ENCODE measurements at places on chromosomes 1 and 21.

- no peaks in the 10 kb centered on the region for H3K36me3 ChIP-seq
- H3K4me1 ChIP-seq, result peaks cover 8% of the 10 kb centered on the region
- H3K27me3 ChIP-seq, result no peaks in the 10 kb centered on the region
- peak overlapping the region; percentile 47 for H3K27ac ChIP-seq
- DNase-seq, result peak; percentile 87
- no peak overlapping the region for H3K4me3 ChIP-seq
Observed at GRCh38 chr1:235883261-235883927, 16.7 kb upstream of the LYST start.

- H3K27ac ChIP-seq, result no peak overlapping the region
- H3K4me3 ChIP-seq, result no peak overlapping the region
- no peak for DNase-seq
- no peaks in the 10 kb centered on the region for H3K27me3 ChIP-seq
- no peaks in the 10 kb centered on the region for H3K36me3 ChIP-seq
Observed at GRCh38 chr1:15571266-15571665, 13.6 kb downstream of the AGMAT start.

- H3K4me1 ChIP-seq, result peaks cover 1% of the 10 kb centered on the region
- no peak overlapping the region for H3K27ac ChIP-seq
- H3K27me3 ChIP-seq, result no peaks in the 10 kb centered on the region
- no peaks in the 10 kb centered on the region for H3K36me3 ChIP-seq
- DNase-seq, result no peak
- H3K4me3 ChIP-seq, result no peak overlapping the region
Observed at GRCh38 chr1:3683992-3684391, 31.7 kb downstream of the TP73 start.

GRCh38 chr1:115461526-115461925, 123.5 kb upstream of the NGF start:
- no peaks in the 10 kb centered on the region for H3K27me3 ChIP-seq
- H3K4me3 ChIP-seq, result no peak overlapping the region
- peaks cover 8% of the 10 kb centered on the region for H3K4me1 ChIP-seq
- no peak overlapping the region for H3K27ac ChIP-seq

DNA sequence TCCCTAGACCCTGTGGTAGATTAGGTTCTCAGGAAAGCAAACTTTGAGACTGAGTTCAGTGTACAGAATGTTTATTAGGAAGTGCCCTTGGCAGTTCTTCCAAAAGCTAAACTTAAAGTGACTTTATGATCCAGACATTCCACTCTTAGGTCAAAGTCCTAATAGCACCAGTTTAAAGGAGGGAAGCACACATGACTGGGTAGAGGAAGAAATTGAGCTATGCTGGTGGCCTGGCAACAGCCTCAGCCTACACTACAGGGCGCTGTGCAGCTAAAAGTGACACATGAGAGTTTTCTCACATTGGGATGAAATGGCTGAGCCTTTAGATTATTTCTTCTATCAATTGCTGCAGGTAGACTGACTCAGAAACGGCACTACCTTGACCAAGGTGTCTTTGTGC, 280.4 kb downstream of the BRINP2 start:
- no peak overlapping the region for H3K27ac ChIP-seq
- H3K36me3 ChIP-seq, result no peaks in the 10 kb centered on the region
- no peak for DNase-seq
- H3K4me1 ChIP-seq, result no peaks in the 10 kb centered on the region
- no peak overlapping the region for H3K4me3 ChIP-seq
- H3K27me3 ChIP-seq, result no peaks in the 10 kb centered on the region

DNA sequence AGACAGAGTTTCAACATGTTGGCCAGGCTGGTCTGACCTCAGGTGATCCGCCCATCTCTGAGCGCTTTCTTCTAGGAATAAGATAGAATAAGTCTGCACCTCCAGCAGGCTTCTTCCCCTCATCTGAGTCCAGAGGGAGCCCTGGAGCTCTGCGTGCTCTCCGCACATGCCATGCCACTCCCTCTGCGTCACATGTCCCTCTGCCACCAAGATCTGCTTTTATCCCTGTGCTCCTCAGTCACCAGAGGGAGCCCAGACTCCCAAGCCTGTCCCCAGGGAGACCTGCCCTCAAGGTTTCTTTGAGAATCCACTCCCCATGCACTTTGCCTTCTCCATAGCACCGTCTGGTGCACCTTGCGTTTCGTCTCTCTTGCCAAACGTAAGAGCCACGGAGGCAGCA, 213.0 kb downstream of the CAMTA1 start:
- no peaks in the 10 kb centered on the region for H3K27me3 ChIP-seq
- peaks cover 1% of the 10 kb centered on the region for H3K4me1 ChIP-seq
- no peak overlapping the region for H3K27ac ChIP-seq
- H3K36me3 ChIP-seq, result no peaks in the 10 kb centered on the region
- H3K4me3 ChIP-seq, result no peak overlapping the region

DNA sequence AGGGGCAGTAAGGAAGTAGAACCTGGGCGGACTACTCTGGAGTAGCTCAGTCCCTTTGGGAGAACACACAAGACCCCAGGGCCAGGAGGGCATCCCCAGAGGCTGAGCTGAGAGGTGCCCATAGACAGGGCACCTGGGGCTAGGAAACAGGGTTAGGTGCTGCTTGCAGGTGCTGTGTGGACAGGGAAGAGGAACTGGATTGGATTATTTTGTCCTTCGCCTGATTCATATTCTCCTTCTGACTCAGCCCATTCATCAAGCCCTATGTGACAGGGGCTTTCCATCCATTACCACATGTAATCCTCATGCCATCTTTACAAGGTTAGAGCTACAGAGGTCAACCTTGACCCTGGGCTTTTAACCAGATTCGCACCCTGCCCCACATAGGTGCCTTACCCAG, 183.9 kb downstream of the C1orf94 start:
- no peak overlapping the region for H3K4me3 ChIP-seq
- DNase-seq, result no peak
- no peak overlapping the region for H3K27ac ChIP-seq
- H3K36me3 ChIP-seq, result no peaks in the 10 kb centered on the region

DNA sequence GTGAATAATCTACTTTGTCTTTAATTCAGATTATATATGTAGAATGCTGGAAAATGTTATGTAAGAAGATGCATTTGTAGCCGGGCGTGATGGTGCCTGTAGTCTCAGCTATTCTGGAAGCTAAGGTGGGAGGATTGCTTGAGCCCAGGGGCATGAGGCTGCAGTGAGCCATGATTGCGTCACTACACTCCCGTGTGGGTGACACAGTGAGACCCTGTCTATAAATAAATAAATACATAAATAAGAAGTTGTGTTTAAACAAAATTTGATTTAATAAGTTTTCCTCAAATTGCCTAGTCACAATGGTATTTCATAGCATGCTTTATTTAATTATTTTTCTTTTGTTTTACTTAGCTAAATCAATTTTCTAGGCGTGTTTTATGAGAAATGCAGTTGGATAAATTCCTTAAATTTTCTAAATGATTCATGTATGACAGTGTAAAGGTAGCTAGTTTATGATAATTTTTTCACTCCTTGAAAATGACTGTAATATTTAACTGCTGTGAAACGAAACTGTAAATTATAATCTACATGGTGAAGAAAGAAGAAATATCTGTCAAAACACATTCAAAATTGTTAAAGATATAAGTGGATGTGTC, 232.6 kb downstream of the SRGAP2C start:
- no peaks in the 10 kb centered on the region for H3K27me3 ChIP-seq
- no peaks in the 10 kb centered on the region for H3K4me1 ChIP-seq
- no peak overlapping the region for H3K4me3 ChIP-seq
- no peaks in the 10 kb centered on the region for H3K36me3 ChIP-seq

DNA sequence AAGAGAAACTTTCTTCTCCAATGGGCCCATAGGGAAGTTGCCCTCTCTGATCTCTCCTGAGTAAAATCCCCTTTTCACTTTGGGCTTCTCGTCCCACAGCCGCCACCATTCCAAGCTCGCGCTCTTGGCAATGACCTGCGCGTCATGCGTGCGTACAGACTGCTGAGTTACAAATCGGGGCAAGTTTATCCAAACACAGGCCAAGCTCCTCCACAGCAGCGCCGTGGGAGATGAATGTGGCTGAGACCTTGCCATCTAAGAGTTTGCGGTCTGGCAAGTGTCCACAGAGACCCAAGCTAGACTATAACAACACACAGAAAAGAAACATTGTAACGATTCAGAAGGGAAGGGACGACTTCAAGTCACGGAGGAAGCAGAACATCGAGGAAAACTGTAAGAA, 116.3 kb upstream of the SOD1 start:
- no peaks in the 10 kb centered on the region for H3K36me3 ChIP-seq
- peaks cover 1% of the 10 kb centered on the region for H3K4me1 ChIP-seq
- H3K27ac ChIP-seq, result no peak overlapping the region
- DNase-seq, result no peak

DNA sequence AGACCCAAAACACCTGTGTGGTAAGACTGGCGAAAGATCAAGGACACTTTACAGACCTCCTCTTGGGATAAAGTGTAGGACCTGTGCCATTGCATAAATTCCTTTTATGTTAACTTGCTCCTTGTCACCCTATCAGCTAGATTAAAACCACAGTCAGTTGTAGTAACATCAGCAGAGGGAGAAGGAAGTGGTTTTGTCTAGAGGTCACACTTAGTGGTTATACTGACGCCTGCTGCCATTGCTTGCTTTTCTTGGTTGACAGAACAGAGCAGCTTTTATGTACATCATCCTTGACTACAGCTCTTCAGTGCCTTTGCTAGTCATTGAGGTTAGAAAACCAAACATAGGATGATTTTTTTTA, 101.4 kb downstream of the PBX1 start:
- no peak overlapping the region for H3K4me3 ChIP-seq
- peaks cover 15% of the 10 kb centered on the region for H3K4me1 ChIP-seq
- no peaks in the 10 kb centered on the region for H3K36me3 ChIP-seq
- no peak for DNase-seq

DNA sequence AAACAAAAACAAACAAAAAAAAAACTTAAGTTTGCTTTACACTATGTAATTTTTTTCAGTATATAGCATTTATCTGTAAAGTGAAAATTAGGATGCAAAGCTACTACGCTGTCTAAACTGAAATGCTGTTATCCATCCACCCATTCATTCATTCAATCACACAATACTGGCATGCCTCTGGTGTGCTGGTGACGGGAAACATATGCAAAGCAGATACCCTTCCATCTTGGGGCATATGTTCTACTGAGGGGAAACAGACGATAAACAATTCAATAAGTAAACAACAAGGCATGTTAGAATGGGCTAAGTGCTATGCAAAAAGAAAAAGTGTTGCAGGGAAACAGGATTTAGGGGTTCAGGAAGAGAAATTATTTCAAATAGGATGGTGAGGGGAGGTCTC, 3.2 kb downstream of the CLSTN1 start:
- no peak for DNase-seq
- no peak overlapping the region for H3K27ac ChIP-seq
- H3K27me3 ChIP-seq, result no peaks in the 10 kb centered on the region
- no peaks in the 10 kb centered on the region for H3K4me1 ChIP-seq
- H3K4me3 ChIP-seq, result no peak overlapping the region

DNA sequence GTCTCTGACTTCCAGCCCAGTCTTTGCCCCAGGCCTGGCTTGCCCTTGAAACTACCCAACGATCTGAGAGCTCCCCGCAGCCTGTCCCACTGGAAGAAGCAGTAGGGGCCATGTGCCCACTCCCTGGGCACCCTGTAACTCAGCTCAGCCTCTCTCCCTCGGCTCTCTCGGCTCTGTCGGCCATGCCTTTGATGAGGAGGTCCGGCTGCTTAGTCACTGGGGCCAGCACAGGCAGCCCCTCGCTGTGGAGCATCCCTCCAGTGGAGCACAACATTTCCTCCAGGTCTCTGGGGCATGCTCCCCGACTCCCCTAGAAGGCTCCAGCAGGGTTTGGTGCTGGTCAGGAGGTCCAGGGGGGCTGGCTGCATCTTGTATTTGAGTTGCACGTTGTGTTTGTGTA, 83.3 kb upstream of the DISP3 start:
- no peak for DNase-seq
- no peaks in the 10 kb centered on the region for H3K36me3 ChIP-seq
- H3K27me3 ChIP-seq, result no peaks in the 10 kb centered on the region
- no peak overlapping the region for H3K27ac ChIP-seq

DNA sequence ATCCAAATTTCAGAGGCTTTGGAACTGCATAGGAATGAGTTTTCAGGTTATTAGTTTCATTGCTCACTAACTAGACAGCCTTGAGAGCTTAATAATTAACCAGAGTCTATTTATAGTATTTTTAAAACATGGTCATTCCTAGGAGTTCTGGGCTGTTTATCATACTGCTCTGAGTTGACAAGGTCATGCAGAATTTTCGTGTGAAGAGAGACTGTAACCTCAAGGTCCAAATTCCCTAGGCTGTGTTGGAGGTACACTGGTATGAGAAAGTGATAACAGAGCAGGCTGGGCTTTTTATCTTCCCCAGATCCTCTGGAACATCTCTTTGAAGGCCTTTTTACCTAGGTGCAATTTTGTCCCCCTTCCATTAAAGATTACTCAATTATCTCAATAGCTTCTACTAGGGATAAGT, 736.3 kb downstream of the LTN1 start:
- H3K4me3 ChIP-seq, result no peak overlapping the region
- no peaks in the 10 kb centered on the region for H3K27me3 ChIP-seq
- no peaks in the 10 kb centered on the region for H3K36me3 ChIP-seq
- no peak for DNase-seq

DNA sequence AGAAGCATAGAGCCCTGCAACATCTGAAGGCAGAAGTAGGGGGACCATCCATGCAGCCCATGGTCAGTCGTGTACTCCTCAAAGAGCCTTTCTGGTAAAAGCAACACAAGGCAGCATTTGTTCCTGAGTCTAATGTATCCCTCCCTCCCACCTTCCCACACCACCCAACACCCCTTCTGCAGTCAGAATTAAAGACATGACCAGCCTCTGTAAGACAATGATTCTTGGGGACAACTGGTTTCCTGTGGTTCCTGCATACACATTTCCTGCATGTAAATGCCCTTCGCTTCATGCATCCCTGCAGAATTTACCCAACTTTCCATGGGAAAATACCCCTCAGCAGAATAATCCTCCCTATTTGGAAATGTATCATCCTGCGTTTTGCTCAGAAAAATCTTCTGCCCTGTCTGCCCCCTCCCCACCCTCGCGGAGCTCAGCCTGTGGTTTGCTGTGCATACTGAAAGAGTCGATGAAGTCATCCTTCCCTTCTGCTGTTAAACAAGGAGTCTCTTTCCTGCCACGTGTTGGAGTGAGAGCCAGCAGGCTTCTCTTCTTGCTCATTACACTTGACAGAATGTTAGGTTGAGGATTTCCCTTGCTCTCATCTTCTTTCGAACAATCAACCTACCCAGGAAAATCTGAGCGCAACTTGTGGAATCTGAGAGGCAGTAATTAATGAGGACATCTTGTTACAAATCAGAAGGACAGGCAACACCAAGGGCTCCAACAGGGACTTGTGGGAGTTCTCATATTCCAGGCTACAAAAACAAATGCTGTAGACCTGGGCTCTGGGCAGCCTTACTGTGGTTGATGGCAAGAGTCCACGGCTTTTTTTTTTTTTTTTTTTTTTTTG, 4.7 kb downstream of the TNN start:
- H3K36me3 ChIP-seq, result no peaks in the 10 kb centered on the region
- no peaks in the 10 kb centered on the region for H3K27me3 ChIP-seq
- H3K27ac ChIP-seq, result no peak overlapping the region
- no peak for DNase-seq

DNA sequence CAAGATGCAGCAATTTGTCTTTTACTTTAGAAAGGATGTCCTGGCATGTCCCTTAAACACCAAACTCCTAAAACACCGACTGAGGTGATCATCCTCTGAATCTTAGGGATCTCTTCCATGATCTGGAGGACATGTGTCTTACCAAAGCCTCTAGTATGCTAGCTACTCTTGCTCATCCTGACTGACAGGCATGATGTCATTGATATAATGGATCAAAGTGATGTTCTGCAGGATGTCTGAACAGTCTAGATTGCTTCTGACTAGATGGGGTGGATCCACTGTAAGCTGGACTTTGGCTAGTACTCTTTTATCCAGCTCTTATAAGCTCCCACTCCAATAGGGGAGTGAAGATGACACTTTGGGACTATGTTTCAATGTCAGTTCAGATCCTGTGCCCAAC, 11.3 kb upstream of the CGN start:
- DNase-seq, result no peak
- H3K4me3 ChIP-seq, result no peak overlapping the region
- H3K36me3 ChIP-seq, result no peaks in the 10 kb centered on the region
- H3K27me3 ChIP-seq, result no peaks in the 10 kb centered on the region
